Esophagus muscularis mucosa (tissue), 4 donors: ENCODE measurements at places on chromosomes 1 and 21. TPM values are rescaled to one million over a fixed set of nuclear protein-coding genes. Genes with fewer than 3 reads are reported as not detected.

DNA sequence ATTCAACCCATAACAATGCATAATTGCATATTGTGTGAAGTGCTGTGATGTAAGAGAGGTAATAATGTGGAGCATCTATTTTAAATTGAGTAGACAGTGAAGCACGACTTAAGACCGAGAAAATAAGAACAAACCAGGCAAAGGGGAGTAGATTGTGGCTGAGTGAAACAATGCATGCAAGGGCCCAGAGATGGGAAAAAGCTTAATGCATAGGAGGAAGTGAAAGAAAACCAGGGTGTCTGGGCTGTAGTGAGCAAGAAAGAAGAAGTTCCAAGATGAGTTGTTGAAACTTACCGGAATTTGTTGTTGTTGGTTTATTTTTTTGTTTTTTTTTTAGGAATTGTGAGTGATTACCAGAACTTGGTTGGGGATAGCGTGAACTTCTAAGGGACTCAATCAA, 104.7 kb downstream of the SNX7 start:
- no peak overlapping the region for H3K27ac ChIP-seq
- no peaks in the 10 kb centered on the region for H3K36me3 ChIP-seq
- no peaks in the 10 kb centered on the region for H3K27me3 ChIP-seq
- no peak overlapping the region for H3K4me3 ChIP-seq
- DNase-seq, result no peak

- no peaks in the 10 kb centered on the region for H3K36me3 ChIP-seq
- no peaks in the 10 kb centered on the region for H3K27me3 ChIP-seq
- H3K4me3 ChIP-seq, result no peak overlapping the region
- DNase-seq, result no peak
- H3K27ac ChIP-seq, result no peak overlapping the region
Measured at GRCh38 chr1:245169376-245169775, 14.6 kb downstream of the KIF26B start.

DNA sequence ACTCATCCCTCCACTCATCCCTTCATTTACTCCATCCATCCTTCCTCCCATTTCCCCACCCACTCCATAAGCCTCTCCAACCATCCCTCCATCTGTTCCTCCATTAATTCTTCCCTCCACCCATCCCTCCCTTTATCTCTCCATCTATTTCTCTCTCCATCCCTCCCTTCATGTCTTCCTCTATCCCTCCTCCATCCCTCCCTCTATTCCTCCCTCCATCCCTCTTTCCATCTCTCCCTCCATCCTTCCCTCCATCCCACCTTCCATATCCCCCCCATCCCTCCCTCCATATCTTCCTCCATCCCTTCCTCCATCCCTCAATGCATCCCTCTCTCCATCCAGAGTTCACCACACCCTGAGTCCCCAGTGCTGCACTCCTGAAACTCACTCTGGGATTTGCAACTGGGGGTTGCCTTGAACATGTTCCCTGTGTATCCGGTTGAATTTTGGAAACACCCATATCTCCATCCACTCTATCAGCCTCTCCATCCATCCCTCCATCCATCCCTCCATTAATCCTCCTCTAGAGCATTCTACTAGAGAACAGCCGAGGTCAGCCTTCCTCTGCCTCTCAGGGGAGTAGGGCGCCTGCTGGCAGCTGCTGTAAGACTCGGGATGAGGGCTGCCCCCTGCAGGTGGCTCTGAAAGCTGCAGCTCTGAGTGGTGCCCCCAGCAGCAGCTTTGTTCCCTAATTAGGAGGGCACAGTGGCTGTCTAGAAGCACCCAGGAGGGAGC, 39.4 kb downstream of the ABCG1 start:
- no peak overlapping the region for H3K27ac ChIP-seq
- peaks cover 35% of the 10 kb centered on the region for H3K4me1 ChIP-seq
- no peak overlapping the region for H3K4me3 ChIP-seq
- DNase-seq, result no peak
- H3K36me3 ChIP-seq, result no peaks in the 10 kb centered on the region

- no peak overlapping the region for H3K4me3 ChIP-seq
- no peaks in the 10 kb centered on the region for H3K27me3 ChIP-seq
- H3K4me1 ChIP-seq, result no peaks in the 10 kb centered on the region
- no peak overlapping the region for H3K27ac ChIP-seq
Measured at GRCh38 chr1:167387251-167387910, 130.9 kb downstream of the CD247 start.

- H3K36me3 ChIP-seq, result no peaks in the 10 kb centered on the region
- no peak overlapping the region for H3K4me3 ChIP-seq
- peaks cover 32% of the 10 kb centered on the region for H3K4me1 ChIP-seq
- DNase-seq, result no peak
- no peaks in the 10 kb centered on the region for H3K27me3 ChIP-seq
Measured at GRCh38 chr21:42216726-42217572, 2.0 kb upstream of the ABCG1 start.

DNA sequence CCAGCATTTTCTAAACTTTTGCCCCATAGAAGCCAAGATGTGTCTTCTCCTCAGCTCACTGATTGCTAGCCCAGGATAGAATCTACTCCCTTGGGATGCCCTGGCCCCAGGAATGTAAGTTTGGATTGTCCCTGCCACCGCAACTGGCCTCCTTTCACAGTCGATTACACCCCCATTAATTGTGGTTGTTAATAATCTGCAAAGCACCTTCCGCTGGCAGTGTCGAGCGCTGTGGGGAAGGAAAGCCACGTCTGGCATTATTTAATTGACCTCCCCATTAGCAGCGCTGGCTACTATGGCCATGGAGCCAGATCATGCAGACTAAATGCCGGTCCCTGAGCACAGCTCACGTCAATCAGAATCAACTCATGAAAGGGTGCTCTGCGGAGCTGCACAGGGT, 597.3 kb upstream of the PLXNA2 start:
- no peaks in the 10 kb centered on the region for H3K36me3 ChIP-seq
- no peak for DNase-seq
- H3K4me1 ChIP-seq, result no peaks in the 10 kb centered on the region
- no peak overlapping the region for H3K4me3 ChIP-seq
- no peak overlapping the region for H3K27ac ChIP-seq
- no peaks in the 10 kb centered on the region for H3K27me3 ChIP-seq

DNA sequence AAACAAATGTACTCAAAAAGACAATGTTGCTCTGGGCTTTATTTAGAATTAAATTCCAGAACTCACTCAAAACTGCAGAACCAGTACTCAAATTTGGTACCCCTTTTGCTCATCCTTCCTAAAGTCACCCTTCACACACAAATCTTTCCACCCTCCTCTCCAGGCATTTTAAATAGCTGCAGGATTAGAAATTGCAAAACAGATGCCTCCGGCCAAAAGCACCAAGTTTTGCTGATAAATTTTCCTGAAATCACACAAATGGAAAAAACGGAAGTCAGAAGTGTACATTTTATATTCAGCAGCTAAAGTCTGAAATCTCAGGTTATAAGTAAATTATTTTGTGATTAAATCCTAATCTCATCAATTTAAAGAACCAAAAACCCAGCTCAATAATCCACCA, 147.0 kb downstream of the NRIP1 start:
- no peak overlapping the region for H3K4me3 ChIP-seq
- H3K36me3 ChIP-seq, result no peaks in the 10 kb centered on the region
- peaks cover 13% of the 10 kb centered on the region for H3K4me1 ChIP-seq
- H3K27me3 ChIP-seq, result no peaks in the 10 kb centered on the region

DNA sequence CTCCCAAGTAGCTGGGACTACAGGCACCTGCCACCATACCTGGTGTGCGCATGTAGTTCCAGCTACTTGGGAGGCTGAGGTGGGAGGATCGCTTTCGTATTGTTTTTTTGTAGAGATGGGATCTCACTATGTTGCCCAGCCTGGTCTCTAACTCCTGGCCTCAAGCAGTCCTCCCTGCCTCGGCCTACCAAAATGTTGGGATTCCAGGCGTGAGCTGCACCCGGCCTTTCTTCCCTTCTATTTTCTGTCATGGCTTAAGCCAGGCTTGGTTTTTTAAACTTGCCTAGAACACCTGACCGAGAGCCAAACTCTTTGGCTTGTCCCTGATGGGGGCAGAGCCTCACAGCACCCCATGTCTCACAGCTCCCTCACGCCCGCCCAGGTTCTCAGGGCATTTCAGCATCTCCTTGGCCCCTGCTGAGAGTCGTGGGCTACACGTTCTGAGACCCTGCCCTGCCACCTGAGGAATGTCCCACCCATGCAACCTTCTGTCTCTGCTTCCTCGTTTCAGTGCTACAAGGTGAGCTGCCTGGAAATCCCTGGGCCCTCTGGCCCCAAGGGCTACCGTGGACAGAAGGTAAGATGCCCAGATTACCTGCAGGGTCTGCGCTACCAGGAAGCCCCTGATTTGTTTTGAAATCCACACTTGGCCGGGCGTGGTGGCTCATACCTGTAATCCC, 15.7 kb downstream of the COL6A2 start:
- no peak overlapping the region for H3K4me3 ChIP-seq
- peaks cover 73% of the 10 kb centered on the region for H3K36me3 ChIP-seq
- no peaks in the 10 kb centered on the region for H3K27me3 ChIP-seq
- H3K27ac ChIP-seq, result no peak overlapping the region

GRCh38 chr1:112239683-112240330, 156.2 kb upstream of the CTTNBP2NL start:
- H3K4me1 ChIP-seq, result no peaks in the 10 kb centered on the region
- no peak for DNase-seq
- H3K36me3 ChIP-seq, result no peaks in the 10 kb centered on the region
- no peak overlapping the region for H3K27ac ChIP-seq
- no peak overlapping the region for H3K4me3 ChIP-seq
- H3K27me3 ChIP-seq, result peaks cover 5% of the 10 kb centered on the region

DNA sequence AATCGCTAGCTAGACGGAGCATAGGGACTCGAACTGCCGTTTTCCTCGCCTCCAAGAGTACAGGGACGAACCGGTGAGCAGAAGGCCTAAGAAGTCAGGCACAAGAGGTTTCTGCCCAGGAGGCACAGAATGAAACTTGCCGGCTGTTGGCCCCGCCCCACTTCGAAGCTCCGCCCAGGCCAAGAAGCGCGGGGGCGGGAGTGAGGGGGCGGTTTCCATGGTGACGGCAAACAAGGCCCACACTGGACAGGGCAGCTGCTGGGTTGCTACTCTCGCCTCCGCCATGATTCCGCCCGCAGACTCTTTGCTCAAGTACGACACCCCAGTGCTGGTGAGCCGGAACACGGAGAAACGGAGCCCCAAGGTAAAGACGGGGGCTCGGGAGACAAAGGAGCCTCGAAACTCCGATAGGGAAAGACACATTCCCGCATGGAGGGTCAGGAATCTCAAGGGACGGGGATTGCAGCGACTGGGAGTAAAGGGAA, at the start of gene DNALI1:
TSS of gene DNALI1 (plus strand) at position 229 of the 485 bp plus-strand sequence. CDS start at position 284, 55 bp downstream.
- H3K27me3 ChIP-seq, result no peaks in the 10 kb centered on the region
- DNase-seq, result peak; percentile 94
- H3K36me3 ChIP-seq, result no peaks in the 10 kb centered on the region
- H3K4me1 ChIP-seq, result peaks cover 46% of the 10 kb centered on the region
- peak within 1 kb of the TSS; percentile 51 for H3K4me3 ChIP-seq

GRCh38 chr1:181036107-181036836, 2.5 kb downstream of the MR1 start:
- no peak overlapping the region for H3K27ac ChIP-seq
- H3K4me1 ChIP-seq, result peaks cover 19% of the 10 kb centered on the region
- no peak overlapping the region for H3K4me3 ChIP-seq

DNA sequence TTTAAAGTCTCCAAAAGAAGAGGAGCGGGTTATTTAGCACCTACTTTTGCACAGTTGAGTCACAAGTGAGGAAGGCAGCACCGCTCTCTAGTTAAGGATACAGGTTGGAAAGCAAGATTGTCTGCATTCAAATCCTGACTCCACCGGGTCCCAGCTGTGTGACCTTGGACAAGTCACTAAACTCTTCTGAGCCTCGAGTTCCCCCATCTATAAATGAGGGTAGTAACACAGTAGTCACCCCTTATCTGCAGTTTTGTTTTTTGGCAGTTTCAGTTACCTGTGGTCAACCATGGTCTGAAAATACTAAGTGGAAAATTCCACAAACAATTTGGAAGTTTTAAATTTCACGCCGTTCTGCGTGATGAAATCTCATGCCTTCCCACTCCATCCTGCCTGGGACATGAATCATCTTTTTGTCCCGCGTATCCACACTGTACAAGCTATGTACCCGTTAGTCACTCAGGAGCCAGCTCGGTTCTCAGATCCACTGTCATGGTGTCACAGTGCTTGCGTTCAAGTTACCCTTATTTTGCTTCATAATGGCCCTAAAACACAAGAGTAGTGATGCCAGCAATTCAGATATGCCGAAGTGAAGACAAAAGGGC, 49.4 kb downstream of the CAPZB start:
- DNase-seq, result no peak
- no peaks in the 10 kb centered on the region for H3K36me3 ChIP-seq
- peaks cover 100% of the 10 kb centered on the region for H3K4me1 ChIP-seq
- H3K4me3 ChIP-seq, result no peak overlapping the region
- H3K27me3 ChIP-seq, result no peaks in the 10 kb centered on the region

DNA sequence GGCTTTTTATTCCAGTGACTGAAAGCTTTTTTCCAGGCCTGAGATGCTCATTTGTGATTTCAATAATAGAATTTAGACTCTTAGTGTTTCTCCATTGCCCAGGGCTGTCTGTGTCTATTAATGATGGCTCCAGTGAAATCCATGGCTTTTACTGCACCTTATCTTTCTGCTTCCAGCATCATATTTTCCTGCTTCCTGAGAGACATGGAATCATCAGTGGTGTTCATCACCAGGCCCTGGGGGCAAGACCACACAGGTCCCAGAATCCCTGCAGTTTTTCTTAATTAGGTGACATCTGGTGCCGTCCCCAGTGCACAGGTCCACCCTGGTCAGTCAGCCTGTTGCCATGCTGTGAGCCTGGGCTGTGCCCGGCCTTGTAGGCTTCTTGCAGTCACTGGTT, 15.5 kb downstream of the NT5C1A start:
- H3K36me3 ChIP-seq, result no peaks in the 10 kb centered on the region
- H3K27ac ChIP-seq, result no peak overlapping the region
- no peak for DNase-seq
- peaks cover 14% of the 10 kb centered on the region for H3K27me3 ChIP-seq
- no peak overlapping the region for H3K4me3 ChIP-seq

DNA sequence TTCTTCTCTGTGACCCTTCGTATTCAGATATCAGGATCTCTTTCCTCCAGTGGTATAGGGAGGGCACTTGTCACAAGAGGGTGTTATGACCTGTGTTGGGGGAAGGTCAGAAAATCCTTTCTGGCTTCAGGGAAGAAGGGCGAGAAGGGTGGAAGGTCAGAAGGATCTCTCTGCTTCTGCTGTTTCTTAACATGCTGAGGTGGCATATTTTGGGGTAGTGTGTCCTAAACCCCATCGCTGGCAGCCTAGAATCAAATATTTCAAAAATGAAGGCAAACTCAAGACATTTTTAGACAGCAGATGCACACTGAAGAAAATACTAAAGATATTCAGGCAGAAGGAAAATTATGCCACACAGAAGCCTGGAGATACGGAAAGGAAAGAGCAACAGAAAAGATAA, 207.6 kb downstream of the TM2D1 start:
- DNase-seq, result no peak
- H3K4me1 ChIP-seq, result no peaks in the 10 kb centered on the region
- no peaks in the 10 kb centered on the region for H3K36me3 ChIP-seq
- no peak overlapping the region for H3K4me3 ChIP-seq
- H3K27me3 ChIP-seq, result no peaks in the 10 kb centered on the region
- no peak overlapping the region for H3K27ac ChIP-seq

Gene SHISA4
- 31.0 TPM for total RNA-seq

Gene MIXL1
- not detected for total RNA-seq

Gene TAL1
- 2.5 TPM for total RNA-seq

Gene SEC16B
- total RNA-seq, result 2.6 TPM

Gene PTPRU
- 32.7 TPM for total RNA-seq

Gene KCNT2
- total RNA-seq, result 16.6 TPM

Gene LHX8
- total RNA-seq, result not detected

Gene FALEC
- not detected for total RNA-seq
